ENCODE measurements at places on chromosomes 2 and 18. TPM values are rescaled to one million over a fixed set of nuclear protein-coding genes. Genes with fewer than 3 reads are reported as not detected.

Gene WDFY1
- total RNA-seq, result 38.2 TPM

DNA sequence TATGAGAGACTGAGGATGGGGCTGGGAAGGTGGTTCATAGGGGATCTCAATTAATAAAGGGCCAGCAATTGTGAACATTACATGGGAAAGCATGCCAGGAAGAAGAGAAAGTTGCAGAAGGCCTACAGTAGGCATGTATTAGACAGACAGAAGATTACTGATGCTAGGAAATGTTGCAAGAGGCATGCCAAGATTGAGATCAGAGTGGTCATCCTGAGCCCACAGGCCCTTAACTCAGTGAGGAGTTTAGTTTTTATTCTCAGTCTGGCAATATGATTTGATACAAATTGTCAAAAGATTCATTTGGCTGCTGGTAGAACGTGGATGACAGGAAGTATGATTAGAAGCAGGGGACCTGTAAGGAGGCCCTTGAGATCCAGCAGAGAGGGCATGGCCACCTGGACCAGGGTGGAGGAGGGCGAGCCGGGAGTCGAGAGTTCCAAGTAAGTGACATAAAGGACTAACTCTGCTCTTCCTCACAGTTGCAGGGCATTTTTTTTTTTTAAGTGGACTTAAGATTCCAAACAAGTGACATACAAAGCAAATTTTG, 54.9 kb downstream of the EPHA4 start:
- no peak overlapping the region for H3K27ac ChIP-seq
- H3K4me3 ChIP-seq, result no peak overlapping the region

- no peak overlapping the region for H3K4me3 ChIP-seq
- DNase-seq, result no peak
- H3K4me1 ChIP-seq, result peaks cover 13% of the 10 kb centered on the region
Observed at GRCh38 chr2:112768432-112768831, 4.0 kb upstream of the CKAP2L start.

GRCh38 chr2:75317802-75318201, 118.5 kb upstream of the TACR1 start:
- peaks cover 10% of the 10 kb centered on the region for H3K27me3 ChIP-seq
- no peak for DNase-seq
- H3K36me3 ChIP-seq, result no peaks in the 10 kb centered on the region

Measured in type B pancreatic cell (in vitro differentiated cells).